ENCODE measurements at places on chromosomes 13 and 19.

- DNase-seq = no peak
Measured at GRCh38 chr19:41351339-41352245, 2.1 kb downstream of the TGFB1 start.

GRCh38 chr13:37652596-37652995 is 54.0 kb upstream of the POSTN start:
- no peak for DNase-seq

DNA sequence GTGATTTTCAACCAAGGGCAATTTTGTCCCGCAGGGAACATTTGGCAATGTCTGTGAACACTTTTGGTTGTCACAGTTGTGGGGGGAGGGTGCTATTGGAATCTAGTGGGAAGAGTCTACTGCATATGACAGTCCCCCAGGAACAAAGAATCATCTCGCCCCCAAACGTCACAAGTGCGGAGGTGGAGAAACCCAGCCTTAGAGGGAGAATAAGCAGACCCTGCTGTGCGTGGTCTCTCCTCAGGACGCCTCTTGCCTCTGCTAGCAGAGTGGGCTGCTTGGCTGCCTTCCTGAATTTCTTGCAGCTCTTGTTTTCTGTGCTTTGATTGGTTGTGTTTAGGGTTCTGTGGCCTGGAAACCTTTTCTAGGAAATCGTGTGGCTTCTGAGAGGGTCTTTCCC is 42.5 kb downstream of the NFIX start:
- DNase-seq = no peak

GRCh38 chr13:101698400-101698799 is 245.9 kb downstream of the ITGBL1 start:
- DNase-seq = peak; percentile 33

DNA sequence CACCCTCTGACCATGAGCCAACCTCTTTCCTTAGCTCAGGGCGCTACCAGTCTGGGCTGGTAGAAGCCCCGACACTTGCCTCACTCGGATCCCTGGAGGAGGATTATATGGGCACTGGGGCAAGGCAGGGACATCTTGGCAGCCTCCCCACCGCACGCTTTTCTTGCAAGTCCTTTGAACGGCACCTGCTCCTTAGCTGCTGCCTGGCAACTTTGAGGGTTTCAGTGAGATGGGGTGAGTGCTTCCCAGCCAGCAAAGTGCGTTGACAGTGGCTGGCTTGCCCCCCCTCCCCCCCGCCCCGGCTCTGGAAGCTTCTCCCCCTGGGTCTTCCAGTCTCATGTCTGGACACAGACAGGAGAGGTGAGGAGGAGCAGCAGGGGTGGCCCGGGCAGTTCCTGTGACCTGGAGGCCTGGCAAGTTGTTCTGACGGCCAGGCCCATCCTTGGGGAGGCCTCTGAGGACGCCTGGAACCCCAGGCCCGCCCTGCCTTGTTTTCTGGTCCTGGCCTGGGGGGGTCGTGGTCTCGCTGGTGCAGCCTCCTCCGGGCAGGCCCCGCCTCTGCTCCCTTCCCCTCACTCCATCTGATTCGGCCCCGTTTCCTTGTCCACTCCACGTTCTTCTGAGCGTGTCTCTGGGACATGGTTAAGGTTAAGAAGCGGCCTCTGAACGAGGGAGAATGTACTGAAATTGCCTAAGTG is 75.2 kb downstream of the ATP11A start:
- DNase-seq = no peak

DNA sequence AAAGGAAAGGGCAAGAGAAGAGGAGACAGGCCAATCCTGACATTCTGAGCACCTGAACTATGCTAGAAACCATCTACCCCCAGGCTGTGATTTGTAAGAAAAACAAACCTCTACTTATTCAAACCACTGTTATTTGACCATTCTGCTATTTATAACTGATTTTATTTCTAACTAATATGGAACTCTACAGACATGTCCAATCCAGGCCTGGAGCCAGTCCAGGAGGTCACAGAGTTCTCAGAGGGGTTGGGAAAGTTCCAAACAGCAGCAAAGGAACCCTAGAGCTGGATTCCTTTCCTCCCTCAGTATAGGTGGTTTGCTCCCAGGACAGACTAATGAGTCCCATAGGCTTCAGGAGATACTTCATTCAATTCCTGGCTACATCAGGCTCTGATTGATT is 24.2 kb downstream of the SIAH3 start:
- DNase-seq = no peak

GRCh38 chr13:40026741-40027140 is 371.3 kb downstream of the COG6 start:
- DNase-seq = no peak

DNA sequence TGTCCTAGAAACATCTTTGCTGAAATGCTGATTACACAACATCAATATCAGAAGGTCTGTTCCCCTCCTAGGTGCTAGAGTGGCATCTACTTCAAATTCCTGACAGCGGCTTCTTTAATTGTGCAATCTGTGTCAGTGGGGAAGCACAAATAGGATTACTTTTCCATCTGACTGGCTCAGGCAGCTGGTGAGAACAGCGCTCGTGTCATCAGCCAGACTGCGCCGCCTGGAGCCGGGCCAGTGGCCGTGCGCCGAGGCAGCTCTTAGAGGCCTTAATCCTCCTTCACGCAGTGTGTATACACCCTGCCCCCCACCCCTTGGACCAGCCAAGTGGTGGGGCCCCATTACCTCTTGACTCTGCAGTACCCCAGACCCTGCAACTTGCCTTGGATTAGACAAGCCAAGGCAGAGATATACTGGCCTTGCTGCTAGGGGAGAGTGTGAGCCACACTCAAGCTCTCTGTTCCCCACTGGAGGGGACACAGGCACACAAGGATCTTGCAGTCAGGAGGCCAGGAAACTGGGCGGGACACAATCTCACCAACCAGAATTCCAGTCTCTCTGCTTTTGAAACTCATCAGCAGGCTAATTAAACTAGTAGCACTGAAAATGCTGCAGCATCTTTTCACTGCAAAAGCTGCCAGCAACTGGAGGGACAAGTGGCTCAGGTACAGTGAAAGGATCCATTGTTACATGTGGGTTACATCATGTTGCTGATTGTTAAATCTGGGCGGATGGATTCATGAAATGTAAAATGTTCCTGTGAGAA is 48.9 kb upstream of the EPHX3 start:
- DNase-seq = no peak

- DNase-seq = peak; percentile 83
Measured at GRCh38 chr13:45340422-45341033, 455 bp downstream of the TPT1 start.

DNA sequence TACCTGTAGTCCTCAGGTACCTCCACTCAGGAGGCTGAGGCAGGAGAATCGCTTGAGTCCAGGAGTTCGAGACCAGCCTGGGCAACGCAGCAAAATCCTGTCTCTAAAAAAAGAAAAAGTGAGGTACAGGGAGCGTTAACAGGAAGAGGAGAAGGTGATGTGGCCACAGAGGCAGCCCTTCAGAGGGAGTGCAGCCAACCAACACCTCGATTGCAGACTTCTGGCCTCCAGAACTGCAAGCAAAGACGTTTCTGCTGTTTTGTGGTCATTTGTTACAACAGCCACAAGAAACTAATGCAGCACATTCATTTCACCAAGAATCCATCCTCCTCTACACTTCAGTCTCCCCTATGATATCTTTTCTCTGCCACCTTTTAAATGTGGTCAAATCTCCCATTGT is 145.2 kb downstream of the USP12 start:
- no peak for DNase-seq

DNA sequence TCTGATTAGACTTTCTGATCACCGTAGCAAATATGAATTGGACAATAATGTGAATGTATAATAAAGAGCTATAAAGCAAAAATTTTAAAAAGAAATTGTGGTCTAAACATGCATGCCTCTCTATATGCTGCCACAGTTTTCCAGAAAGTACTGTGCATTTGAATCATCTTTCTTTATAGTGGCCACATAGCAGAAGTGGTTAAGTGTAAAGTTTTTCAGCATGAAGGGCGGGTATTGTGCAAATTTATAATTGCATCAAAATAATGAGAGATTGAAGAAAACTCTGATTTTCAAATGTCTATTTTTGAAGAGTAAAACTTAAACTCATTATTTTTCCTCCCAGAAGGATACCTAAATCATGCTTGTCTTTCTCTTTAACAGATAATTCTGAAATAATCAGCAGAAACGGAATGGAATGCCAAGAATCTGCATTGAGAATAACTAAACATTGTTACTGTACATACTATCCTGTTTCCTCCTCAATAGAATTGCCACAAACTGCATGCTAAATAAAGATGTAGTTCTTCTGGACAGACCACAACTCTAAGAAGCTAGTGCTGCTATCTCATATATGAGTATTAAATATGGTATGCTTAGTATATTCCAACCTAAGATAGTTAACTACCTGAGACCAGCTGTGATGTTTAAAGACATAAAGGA is 42.9 kb upstream of the RAP2A start:
- peak; percentile 22 for DNase-seq

DNA sequence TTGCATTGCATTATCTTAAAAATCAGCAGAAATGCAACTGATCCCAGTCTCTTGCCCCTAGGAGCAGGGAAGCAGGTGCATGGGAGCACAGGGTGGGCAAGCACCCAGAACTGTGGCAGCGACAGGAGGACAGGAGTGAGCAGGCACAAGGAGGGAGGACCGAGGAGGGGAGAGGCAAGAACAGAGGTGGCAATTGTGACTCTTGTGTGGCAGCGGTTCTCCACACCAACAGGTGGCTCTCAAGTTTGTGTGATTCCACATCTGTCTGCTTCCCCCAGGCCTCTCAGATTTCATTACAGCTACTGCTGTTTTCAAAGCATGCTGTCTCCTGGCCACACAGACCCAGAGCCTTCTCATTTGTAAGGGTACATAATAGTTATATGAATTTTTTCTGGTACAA is 108.5 kb downstream of the STK24 start:
- no peak for DNase-seq

DNA sequence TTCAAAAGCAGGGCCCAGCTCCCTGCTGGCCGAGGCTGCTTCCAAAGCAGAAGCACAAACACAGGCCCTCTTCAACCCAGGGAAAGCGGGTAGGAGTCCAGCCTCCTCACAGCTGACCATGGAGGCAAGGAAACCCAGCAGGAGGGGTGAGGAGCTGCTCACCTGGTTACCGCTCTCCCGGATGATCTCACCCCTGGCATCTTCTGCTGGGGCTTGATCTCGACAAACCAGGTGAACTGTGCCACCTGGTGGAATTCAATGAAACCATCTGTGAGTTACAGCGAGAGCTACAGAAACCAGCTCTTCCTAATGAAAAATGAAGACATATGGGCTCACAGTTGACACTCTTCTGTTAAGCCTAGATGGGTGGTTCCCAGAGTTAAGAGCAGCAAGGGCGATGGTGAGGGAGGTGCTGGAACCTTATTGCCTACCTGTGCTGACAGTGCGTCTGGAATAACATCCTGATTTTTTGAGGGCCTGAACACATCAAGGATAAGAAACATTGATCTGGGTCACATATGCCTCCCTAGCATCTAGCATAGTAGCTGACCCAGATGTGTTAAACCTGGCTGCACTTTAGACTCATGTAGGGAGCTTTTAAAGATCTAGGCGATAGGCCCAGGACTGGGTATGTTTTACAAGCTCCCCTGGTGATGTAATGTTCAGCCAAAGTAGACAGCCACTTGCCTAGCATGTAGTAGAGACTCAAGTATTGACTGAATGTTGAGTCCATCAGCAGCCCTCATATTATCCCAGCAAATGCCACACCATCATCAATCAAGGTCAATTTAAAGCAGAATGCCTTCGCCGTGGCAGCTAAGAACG is 6.1 kb downstream of the DHRS12 start:
- DNase-seq = no peak

- DNase-seq = no peak
Measured at GRCh38 chr13:83298617-83299016, 583.7 kb downstream of the SLITRK1 start.

- DNase-seq = peak; percentile 98
Measured at GRCh38 chr19:12722566-12723380, 959 bp downstream of the TNPO2 start.

GRCh38 chr13:44354884-44355283 is 18.7 kb upstream of the SERP2 start:
- no peak for DNase-seq

DNA sequence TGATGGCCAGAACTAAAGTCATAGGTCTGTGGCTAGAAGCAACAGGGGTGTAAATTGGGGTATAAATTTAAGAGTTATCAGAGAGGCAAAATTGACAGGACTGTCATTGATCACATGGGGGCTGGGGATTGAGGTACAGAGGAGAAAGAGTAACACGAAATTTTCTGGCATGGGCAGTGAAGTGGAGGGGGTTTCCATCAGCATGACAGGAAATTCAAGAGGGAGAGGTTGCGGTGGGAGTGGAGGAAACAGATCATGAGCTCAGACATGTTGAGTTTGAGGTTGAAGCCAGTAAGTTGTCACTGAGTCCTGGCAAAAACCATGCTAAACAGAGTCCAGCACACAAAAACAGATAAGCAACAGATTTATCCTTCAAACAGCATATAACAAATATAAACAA is 192.1 kb upstream of the TSC22D1 start:
- DNase-seq = no peak

DNA sequence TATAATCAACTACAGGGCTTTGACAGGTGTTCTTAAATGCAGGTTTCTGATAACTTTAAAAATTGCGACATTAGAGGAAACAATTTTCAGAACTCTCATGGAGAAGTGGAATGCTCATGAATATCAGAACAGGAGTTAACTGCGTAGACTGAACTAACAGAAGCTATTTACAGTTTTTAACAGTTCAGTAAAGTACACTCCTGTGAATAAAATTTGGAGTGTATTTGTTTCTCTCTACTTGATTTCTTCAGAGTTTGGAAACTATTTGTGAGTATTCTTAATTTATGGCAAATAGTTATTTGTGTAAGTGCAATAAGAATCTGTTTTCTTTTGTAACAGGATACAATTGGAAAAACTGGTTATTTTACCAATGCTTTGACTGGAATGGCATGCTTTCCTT is 114.4 kb downstream of the TNFRSF19 start:
- DNase-seq = no peak

DNA sequence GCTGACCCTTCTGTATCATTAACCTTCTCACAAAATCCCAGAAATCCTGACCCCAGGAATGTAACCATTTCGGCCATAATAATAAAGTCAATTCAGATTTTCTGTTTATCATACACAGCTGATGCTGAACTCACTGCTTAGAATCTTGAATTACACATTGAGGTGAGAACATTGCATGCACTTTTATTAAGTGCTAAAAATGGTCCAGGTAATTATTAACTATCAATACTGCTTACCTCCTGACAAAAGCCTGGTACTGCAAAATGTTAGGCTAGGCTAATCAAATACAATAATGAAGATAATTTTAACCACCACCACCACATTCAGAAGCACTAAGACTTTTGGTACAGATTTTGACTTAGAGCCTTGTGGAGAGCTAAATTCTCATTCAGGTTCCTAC is 36.1 kb downstream of the KLF12 start:
- no peak for DNase-seq

DNA sequence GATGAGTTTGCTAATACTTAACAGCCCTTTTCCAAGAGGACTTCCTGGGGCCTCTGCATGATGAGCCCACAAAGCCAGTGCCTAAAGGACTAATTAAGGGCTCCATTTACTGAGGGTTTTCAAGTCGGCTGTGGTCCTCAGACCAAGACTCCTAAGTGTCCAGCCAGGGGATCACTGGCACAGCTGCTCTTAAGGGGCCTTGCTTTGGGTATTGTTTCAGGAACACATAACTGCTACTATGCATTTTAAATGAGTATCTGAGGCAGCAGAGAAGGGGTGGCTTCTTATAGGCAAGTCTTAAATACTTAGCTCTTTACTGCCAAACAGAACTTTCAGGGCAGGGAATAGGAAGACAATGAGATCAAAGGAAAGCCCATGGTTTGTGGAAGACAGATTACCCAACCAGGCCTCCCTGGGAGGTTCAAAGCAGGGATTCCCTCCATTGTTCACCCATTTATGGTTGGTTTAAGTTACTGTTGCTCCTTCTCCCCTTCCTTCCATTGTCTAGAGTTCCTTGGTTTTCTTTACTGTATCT is 61.9 kb downstream of the TNFRSF19 start:
- DNase-seq = no peak

GRCh38 chr19:47740866-47741519 is 4.4 kb upstream of the NOP53 start:
- no peak for DNase-seq
